ENCODE measurements at places on chromosomes 1 and 21. TPM values are rescaled to one million over a fixed set of nuclear protein-coding genes. Genes with fewer than 3 reads are reported as not detected.

Gene EPHA10
- polyA plus RNA-seq: 0.15 TPM

Gene GJA9
- polyA plus RNA-seq: 0.20 TPM

Gene SPRR5
- polyA plus RNA-seq: not detected

Gene ZBTB17
- polyA plus RNA-seq: 24.0 TPM

Gene RGS2
- polyA plus RNA-seq: 146 TPM

Gene TMEM51
- 6.2 TPM for polyA plus RNA-seq

Gene CLDN17
- not detected for polyA plus RNA-seq

Gene RPTN
- not detected for polyA plus RNA-seq

Gene LMO4
- polyA plus RNA-seq: 47.8 TPM

Gene CYP4A22
- polyA plus RNA-seq: not detected

Gene CAMSAP2
- 25.2 TPM for polyA plus RNA-seq

Gene FCMR
- polyA plus RNA-seq: 1.8 TPM

Gene KCNJ9
- not detected for polyA plus RNA-seq

Gene FAM72A
- polyA plus RNA-seq: 4.4 TPM

Gene LYSMD1
- polyA plus RNA-seq: not detected

Gene CD1E
- polyA plus RNA-seq: not detected

Gene FCAMR
- polyA plus RNA-seq: not detected

Gene ATAD3B
- polyA plus RNA-seq: 10.7 TPM

Gene NUCKS1
- 251 TPM for polyA plus RNA-seq

Gene VSIG8
- not detected for polyA plus RNA-seq

Gene LORICRIN
- polyA plus RNA-seq: not detected

Gene ASPM
- not detected for polyA plus RNA-seq

Gene LRRN2
- polyA plus RNA-seq: 4.6 TPM

Gene CRYBG2
- polyA plus RNA-seq: not detected

Gene AZIN2
- polyA plus RNA-seq: 3.6 TPM

Gene C8A
- polyA plus RNA-seq: not detected

Gene TAS1R2
- not detected for polyA plus RNA-seq

Gene PRRX1
- polyA plus RNA-seq: 176 TPM

Gene TRNP1
- 2.7 TPM for polyA plus RNA-seq

Gene IFI44
- 7.2 TPM for polyA plus RNA-seq

Gene ACOT7
- 17.4 TPM for polyA plus RNA-seq

Gene SPRTN
- polyA plus RNA-seq: 7.9 TPM

Gene GBP5
- 0.57 TPM for polyA plus RNA-seq

Gene ACTN2
- 534 TPM for polyA plus RNA-seq

Gene TPTE
- polyA plus RNA-seq: not detected

Gene SESN2
- 2.9 TPM for polyA plus RNA-seq

Gene ABCD3
- 31.8 TPM for polyA plus RNA-seq

Gene ITLN1
- polyA plus RNA-seq: not detected

Gene ATP6V1G3
- polyA plus RNA-seq: not detected

Gene HFM1
- polyA plus RNA-seq: 4.1 TPM

Gene HSPA6
- not detected for polyA plus RNA-seq

Gene GJB3
- not detected for polyA plus RNA-seq

Gene CCDC27
- polyA plus RNA-seq: 0.08 TPM

Gene EFNA3
- polyA plus RNA-seq: 2.2 TPM

Gene LMX1A
- 2.2 TPM for polyA plus RNA-seq

Gene KIF1B
- 211 TPM for polyA plus RNA-seq

Gene NEK7
- polyA plus RNA-seq: not detected

Gene OR2T11
- not detected for polyA plus RNA-seq

Gene S100A12
- polyA plus RNA-seq: 1.1 TPM

Gene ALPL
- 12.1 TPM for polyA plus RNA-seq

Gene CSRP1
- 119 TPM for polyA plus RNA-seq

Gene KPRP
- not detected for polyA plus RNA-seq

Gene DENND2D
- polyA plus RNA-seq: 1.0 TPM

Gene HPDL
- 1.3 TPM for polyA plus RNA-seq

Gene ARHGEF16
- 11.1 TPM for polyA plus RNA-seq

Gene CELSR2
- 5.5 TPM for polyA plus RNA-seq

Gene EDN2
- polyA plus RNA-seq: 1.5 TPM

Data from muscle of arm (tissue), 14 donors.